ENCODE measurements at places on chromosomes 16 and 17. TPM values are rescaled to one million over a fixed set of nuclear protein-coding genes. Genes with fewer than 3 reads are reported as not detected.

DNA sequence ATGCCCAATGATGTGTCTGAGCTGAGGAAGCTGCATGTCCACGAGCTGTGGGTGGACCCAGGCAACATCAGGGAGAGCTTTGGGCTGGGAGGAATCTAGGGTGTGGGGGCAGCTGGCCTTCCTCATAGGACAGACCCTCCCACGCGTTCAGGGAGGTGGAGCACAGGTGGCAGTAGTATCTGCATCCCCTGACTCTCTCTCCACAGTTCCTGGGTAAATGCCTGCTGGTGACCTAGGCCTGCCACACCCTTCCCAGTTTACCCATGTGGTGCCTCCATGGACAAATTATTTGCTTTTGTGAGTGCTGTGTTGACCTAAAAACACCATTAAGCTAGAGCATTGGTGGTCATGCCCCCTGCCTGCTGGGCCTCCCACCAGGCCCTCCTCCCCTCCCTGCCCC lies 3.2 kb downstream of the HBM start:
- no peak for DNase-seq
- H3K4me3 ChIP-seq: no peak overlapping the region
- H3K27me3 ChIP-seq: peaks cover 42% of the 10 kb centered on the region
- H3K4me1 ChIP-seq: no peaks in the 10 kb centered on the region

DNA sequence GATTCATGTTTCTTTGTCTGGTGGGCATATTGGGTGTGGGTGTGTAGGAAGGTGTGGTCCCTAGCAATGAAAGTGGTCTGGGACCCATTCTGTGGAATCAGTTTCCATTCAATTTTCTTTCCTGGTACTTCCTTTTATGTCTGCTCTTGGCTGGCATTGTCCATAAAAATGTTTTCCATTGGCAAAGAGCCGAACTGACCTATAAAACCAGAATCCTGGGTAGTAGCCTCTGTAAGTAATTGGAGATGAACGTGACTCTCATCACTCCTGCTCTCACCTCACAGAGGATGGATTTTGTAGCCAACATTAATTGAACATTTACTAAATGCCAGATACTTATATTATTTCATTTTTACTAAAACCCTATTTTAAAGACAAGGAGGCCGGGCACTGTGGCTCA lies 66.5 kb upstream of the IRX3 start:
- H3K4me3 ChIP-seq: no peak overlapping the region
- no peaks in the 10 kb centered on the region for H3K4me1 ChIP-seq
- H3K27ac ChIP-seq: no peak overlapping the region
- DNase-seq: no peak
- no peaks in the 10 kb centered on the region for H3K36me3 ChIP-seq

DNA sequence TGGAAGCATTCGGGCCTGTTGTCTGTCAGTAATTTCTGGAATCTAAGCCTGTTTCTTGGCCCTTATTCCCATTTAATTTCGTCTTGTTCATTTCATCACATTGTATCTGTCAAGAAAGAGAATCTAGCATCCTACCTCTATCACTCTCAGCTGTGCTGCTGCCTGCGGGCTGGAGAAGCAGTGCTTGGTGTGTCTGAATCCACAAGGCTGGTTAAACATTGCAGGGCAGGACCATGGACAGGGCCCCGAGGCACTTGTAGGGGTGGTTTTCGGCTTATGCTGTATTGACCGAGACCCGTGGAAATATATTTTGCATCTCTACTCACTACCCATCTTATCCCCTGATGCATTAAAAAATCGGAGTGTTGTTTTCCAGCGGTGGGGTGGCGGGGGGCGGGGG lies 3.1 kb downstream of the RAB11FIP4 start:
- H3K27me3 ChIP-seq: peaks cover 11% of the 10 kb centered on the region
- no peaks in the 10 kb centered on the region for H3K36me3 ChIP-seq
- no peak overlapping the region for H3K4me3 ChIP-seq
- DNase-seq: peak; percentile 43

DNA sequence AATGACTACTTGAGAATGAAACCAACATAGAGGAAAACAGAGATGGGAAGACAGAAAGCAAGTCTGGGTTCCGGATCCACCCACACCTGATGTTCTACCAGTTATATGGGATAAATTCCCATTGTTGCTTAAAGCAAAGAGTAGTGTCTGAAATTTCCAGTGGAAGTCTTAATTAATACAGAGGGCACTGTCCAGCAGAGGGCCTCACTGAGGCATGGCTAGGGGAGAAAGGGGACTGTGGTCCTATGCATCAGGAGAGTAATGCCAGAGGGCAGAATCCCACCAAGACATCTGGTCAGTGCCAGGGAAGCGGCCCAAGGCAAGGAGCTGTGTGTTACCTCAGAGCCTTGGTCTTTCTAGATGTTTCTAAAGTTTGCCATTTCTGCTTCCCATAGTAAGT lies 7.5 kb upstream of the UMOD start:
- no peaks in the 10 kb centered on the region for H3K4me1 ChIP-seq
- no peaks in the 10 kb centered on the region for H3K27me3 ChIP-seq
- no peak for DNase-seq
- H3K4me3 ChIP-seq: no peak overlapping the region
- no peaks in the 10 kb centered on the region for H3K36me3 ChIP-seq
- no peak overlapping the region for H3K27ac ChIP-seq

The SLC12A3 gene
- total RNA-seq: not detected

The CFAP97D1 gene
- not detected for total RNA-seq
